ENCODE measurements at places on chromosomes 6 and 20.
A peak's percentile ranks its signal among the peaks of the same experiment; 100 is the strongest.

- DNase-seq, result no peak
Measured at GRCh38 chr6:69895396-69895795, 29.0 kb downstream of the COL19A1 start.

DNA sequence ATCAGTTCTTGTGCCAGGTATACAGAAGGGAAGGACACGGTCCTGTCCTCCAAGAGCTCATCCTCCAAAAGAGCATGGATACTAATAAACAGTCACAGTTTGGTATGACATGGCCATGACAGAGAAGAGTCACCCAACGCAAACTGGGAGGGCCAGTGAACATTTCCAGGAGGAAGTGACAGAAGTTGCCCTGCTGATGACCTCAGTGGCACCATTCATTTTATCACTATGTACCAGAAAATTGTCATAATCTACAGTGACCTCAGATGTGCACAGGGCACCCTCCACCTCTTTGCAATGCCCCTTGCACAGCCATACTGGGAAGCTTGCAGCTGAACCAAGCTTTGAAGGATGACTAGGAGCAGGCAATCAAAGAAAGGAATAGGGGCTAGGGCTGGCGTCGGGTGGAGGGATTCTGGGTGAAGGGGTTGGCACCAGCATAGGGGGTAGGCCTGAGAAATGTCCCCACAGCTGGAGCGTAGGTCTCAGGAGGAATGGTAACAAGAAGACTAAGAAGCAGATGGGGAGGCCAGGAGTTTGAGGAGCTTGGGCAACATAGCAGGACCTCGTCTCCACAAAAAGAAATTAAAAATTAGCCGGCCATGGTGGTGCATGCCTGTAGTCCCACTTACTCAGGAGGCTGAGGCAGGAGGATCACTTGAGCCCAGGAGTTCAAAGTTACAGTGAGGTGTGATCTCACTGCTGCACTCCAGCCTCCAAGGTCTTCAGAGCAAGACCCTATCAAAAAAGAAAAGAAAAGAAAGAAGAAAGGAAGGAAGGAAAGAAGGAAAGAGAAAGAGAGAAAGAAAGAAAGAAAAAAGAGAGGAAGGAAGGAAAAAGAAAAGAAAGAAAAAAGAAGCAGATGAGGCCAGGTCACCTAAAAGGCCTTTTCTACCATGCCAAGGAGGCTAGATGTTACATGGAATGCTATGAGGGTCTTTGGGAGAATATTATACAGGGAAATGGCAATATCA, 65.3 kb upstream of the SNX9 start:
- no peak for DNase-seq

DNA sequence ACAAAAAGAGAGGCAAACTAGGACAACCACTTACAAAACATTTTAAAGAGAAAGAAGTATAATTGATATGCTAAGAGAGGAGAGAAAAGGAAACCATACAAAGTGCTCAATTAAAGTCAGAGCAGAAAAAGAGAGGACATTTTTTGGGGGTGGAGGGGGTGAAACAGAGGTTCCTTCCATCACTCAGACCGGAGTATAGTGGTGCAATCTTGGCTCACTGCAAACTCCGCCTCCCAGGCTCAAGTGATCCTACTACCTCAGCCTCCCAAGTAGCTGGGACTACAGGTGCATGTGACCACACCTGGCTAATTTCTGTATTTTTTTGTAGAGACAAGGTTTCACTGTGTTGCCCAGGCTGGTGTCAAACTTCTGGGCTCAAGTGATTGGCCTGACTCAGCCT, 9.4 kb downstream of the WASF1 start:
- no peak for DNase-seq

GRCh38 chr6:34362176-34362575, 30.3 kb downstream of the NUDT3 start:
- no peak for DNase-seq

- DNase-seq, result no peak
Measured at GRCh38 chr6:25727028-25727427, 27.5 kb upstream of the SLC17A4 start.

DNA sequence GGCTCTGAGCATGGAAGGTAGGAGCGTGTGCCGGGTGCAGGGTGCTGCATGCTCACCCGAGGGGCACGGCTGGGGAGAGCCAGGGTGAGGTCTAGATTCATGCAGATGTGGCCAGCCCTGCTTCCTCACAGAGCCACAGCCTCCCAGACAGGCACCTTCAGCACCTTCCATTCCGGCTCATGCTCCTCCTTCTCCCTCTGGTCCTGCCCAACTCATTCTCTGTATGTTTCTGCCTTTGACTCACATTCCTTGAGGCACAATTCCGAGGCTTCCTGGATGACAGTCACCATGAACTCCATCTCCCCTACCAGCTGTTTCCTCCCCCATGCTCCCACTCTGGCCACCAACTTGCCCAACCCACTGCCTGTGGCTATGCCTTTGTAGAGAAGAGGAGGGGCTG, 35.4 kb downstream of the DACT2 start:
- DNase-seq, result no peak

- DNase-seq, result no peak
Measured at GRCh38 chr6:115891111-115891669, 169.5 kb downstream of the FRK start.

DNA sequence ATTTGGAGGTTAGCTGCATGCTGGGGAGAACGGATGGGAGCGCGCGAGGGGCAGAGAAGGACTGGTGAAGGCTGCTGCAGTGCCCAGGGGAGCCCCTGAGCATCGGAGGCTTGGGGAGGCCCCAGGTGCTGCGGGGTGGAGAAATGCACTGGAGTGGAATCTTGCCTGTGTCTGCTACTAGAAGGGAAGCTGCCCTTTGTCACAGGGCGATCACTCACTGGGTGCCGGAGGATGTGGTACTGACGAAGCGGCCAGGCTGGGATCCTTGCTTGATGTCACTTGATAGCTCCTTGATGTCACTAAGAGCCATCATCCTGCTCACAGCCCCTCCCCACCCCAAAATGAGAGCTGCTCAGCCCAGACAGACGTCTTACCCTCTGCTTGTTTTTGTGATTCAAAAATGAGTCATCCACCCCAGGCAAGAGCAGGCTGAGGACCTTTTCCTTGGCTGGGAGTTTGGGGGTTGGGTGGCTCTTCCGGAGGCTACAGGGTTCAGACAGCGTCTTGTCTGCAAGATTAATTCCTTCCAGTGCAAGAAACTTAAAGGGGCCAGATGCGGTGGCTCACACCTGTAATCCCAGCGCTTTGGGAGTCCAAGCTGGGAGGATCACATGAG, 62.6 kb upstream of the PMEPA1 start:
- no peak for DNase-seq

- DNase-seq, result no peak
Measured at GRCh38 chr20:52269321-52269720, 77.7 kb upstream of the ZFP64 start.

DNA sequence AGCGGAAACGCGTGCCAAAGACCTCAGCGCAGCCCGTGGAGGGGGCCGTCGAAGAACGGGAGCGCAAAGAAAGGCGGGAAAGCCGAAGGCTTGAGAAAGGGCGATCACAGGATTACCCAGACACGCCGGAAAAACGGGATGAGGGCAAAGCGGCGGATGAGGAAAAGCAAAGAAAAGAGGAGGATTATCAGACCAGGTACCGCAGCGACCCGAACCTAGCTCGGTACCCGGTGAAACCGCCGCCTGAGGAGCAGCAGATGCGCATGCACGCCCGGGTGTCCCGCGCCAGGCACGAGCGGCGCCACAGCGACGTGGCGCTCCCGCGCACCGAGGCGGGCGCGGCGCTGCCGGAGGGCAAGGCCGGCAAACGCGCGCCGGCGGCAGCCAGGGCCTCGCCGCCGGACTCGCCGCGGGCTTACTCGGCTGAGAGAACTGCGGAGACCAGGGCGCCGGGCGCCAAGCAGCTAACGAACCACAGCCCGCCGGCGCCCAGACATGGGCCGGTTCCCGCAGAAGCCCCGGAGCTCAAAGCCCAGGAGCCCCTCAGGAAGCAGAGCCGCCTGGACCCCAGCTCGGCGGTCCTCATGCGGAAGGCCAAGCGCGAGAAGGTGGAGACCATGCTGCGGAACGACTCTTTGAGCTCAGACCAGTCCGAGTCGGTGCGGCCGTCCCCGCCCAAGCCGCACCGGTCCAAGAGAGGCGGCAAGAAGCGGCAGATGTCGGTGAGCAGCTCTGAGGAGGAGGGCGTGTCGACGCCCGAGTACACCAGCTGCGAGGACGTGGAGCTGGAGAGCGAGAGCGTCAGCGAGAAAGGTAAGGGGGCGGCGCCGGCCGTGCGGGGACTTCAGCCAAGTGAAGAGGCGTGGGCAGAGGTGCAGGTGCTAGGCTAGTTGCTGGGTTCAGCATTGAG, 296.2 kb downstream of the RIMS1 start:
- peak; percentile 54 for DNase-seq

DNA sequence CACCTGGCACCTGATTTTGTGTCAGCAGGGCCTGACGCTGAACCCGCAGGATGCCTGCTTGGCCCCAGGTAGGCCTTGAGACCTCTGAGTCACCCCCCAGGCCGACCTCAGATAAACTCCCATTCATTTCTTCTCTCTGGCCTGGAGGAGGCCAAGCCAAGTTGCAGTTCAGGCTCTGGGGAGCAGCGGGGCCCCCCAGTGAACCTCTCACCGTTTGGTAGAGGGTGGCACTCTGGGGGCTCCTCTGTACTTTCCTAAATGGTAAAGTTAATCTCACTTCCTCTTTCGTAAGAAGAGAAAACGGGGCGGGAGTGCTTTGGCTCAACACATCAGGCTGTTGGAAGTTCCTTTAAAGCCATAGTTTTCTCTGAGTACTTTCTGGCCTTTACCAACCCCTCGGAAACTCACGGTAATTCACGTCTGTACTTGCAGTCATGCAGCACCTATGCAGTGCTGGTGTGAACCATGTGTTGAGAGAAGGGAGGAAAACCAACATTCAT, 2.8 kb downstream of the SIRPA start:
- DNase-seq, result peak; percentile 91

GRCh38 chr6:6723361-6723760, 134.8 kb downstream of the LY86 start:
- no peak for DNase-seq

GRCh38 chr6:138310821-138311220, 66.9 kb upstream of the SMIM28 start:
- DNase-seq, result no peak

DNA sequence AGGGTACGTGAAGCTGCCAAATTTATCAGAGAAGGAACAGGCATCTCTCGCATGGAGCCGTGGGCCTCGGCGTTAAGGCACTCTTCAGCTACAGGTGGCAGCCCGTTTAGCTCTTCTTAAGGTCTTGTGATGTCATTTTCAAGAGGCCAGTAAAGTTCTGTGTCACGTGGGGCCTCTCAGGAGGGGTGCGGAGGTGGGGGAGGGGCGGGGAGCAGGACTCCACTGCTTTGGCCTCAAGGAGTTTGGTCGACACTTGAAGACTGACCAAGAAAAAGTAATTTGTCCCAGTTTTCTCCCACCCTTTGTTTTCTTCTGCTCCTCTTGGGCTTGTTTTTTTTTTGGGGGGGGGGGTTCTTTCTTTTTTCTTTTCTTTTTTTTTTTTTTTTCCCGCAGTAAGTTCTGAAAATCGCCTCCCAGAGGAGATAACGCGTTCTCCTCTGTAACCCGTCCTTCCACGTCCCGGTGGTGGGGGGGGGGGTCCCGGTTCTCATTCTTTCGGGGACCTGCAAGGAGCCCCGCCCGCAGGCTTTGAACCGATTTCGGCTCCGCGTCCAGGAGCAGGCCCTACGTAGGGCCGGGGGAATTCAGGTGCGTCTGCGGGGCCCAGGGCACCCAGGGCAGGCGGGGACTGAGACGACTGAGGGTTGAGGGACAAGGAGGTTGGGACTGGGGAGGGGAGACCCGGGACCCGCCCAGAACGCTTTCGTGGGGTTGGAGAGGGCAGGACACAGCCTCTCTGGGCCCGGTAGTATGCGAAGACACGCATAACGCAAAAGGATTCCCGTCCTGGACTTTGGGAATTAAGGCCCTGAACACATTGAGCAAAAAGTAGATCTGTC, 26.0 kb downstream of the GPX6 start:
- peak; percentile 77 for DNase-seq

DNA sequence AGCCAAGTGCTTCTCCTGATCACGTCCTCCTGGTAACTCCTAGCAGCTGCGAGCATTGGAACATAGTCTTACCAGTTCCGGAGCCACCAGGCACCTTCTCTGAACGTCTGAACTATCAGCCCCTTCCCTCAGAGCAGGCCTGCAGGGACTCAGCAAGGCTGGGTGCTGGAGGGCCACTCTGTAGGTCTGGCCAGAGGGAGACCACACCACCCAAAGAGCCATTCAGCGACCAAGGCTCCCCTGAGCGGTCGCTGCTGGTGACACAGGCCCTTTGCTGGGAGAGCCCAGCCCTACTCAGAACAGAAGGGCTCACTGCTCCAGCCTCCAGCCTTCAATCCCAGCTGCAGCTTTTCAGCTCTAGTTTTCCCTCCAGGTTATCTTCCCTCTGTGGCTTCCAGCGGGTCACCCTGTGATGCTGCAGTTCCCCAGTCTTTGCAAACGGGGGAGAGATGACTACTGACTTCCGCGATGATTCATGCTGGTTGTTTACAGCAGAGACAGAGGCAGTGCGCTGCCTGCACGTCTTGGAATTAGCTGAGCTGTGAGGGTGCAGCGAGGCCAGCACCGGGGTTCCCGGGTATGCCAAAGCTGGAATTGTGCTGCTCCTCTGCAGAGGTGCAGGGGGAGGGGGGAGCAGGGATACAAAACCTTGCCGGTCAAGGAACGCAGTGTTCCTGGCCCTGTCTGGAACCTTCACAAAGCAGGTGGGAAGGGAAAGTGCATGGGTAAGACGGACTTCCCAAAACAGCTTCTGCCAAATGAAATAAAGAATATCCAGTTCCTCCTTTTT, 161.4 kb downstream of the LY86 start:
- peak; percentile 30 for DNase-seq

- peak; percentile 13 for DNase-seq
Measured at GRCh38 chr6:142843361-142843760, 101.6 kb downstream of the HIVEP2 start.

DNA sequence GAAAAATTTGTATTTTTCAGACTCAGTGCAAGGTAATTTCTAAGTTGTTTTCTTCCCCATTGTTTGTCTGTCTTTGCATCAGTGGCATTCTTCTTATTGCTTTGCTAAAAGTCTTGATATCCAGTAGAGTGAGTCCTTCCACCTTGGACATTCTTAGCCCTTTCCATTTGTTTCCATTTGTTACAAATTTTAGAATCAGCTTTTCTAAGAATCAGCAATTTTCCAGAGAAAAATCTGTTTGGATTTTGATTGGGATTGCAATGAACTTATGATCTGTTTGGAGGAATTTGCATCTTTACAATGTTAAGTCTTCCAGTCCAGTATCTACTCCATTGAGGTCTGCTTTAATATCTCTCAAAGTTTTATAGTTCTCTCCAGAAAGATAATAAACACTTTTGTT, 36.4 kb downstream of the LRRN4 start:
- no peak for DNase-seq

DNA sequence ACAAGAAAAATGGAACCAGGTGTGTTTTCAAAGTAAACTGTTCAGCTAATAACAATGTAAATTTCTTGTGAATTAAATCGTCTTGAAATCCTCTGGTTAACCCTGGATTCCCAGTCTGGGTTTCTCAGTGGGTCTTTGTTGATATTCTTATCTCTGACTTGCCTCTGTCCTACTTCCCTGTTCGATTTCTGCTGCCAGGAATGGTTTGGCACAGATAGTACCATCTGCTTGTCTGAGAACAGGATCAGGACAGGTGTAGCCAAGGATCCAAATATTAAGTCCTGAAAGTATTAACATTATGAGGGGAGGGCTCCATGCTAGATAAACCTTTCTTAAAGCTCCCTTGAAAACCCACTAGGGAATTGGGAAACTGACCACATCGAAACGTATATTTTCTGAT, 30.1 kb downstream of the ARFGEF2 start:
- no peak for DNase-seq
